GM12865 (cell line): ENCODE measurements at places on chromosomes 3 and 15.

DNA sequence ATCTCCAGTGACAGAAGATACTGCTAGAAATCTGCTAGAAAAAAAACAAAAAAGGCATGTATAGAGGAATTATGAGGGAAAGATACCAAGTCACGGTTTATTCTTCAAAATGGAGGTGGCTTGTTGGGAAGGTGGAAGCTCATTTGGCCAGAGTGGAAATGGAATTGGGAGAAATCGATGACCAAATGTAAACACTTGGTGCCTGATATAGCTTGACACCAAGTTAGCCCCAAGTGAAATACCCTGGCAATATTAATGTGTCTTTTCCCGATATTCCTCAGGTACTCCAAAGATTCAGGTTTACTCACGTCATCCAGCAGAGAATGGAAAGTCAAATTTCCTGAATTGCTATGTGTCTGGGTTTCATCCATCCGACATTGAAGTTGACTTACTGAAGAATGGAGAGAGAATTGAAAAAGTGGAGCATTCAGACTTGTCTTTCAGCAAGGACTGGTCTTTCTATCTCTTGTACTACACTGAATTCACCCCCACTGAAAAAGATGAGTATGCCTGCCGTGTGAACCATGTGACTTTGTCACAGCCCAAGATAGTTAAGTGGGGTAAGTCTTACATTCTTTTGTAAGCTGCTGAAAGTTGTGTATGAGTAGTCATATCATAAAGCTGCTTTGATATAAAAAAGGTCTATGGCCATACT, 4.0 kb downstream of the B2M start:
- DNase-seq = peak; percentile 45

- DNase-seq = no peak
Observed at GRCh38 chr15:66715181-66715624, 13.2 kb downstream of the SMAD6 start.

DNA sequence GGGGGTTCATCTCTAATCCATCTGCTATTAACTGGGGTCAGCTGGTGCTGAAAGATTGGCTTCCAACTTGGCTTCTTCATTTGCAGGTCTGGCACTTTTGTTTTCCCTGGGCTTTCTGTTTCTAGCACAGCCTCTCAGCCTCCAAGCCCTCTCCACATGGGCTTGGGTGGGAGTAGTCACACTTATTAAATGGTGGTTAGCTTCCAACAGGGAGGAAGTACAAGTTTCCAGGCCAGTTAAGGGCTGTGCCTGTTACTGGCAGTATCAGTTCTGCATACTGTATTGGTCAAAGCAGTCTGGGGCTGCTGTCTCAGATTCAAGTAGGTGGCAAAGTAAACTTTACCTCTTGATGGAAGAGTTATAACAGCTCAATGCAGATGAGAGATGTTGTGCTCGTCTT, 627.1 kb upstream of the CCDC54 start:
- DNase-seq = no peak

DNA sequence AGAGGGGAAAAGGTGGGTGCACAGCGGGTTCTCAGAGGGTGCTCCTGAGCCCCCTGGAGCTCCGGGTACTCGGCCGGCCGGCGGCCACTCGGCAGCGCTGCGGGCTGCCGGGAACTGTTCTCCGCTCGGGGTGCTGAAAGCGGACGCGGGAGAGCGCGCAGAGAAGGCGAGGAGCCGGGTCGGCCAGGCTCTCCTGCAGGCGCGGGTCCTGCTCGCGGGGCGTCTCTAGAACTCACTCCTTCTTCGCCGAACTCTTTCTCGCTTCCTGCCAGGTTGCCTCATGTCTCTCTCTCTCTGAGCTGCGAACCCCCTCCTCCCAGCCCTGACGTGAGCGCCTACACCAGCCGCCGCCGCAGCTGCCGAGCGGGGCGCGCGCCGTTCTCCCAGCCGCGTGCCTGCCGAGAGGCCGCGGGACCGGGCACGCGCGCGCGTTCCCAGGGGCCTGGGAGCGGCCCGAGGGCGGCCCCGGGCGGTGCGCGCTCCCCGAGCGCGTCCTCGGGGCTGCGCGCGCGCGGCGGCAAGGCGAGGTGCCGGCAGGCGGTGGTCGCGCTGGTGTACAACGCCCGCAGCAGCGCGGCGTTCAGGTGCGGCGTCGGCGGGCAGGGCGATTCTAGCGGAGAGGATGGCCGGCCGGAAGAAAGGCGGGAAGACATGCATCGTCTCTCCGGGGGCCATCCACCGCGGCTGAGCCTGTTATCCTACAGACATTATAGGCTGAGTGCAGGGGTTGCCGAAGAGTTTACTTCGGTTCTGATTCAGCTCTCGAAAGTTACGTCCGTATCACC, at the start of gene PEX5L:
Gene PEX5L, minus strand, starts transcription at position 267 of the 785 bp plus-strand sequence. CDS start 338 bp downstream, outside the sequence.
- DNase-seq = peak; percentile 70

- no peak for DNase-seq
Observed at GRCh38 chr15:40008061-40008765, 30.8 kb downstream of the SRP14 start.

DNA sequence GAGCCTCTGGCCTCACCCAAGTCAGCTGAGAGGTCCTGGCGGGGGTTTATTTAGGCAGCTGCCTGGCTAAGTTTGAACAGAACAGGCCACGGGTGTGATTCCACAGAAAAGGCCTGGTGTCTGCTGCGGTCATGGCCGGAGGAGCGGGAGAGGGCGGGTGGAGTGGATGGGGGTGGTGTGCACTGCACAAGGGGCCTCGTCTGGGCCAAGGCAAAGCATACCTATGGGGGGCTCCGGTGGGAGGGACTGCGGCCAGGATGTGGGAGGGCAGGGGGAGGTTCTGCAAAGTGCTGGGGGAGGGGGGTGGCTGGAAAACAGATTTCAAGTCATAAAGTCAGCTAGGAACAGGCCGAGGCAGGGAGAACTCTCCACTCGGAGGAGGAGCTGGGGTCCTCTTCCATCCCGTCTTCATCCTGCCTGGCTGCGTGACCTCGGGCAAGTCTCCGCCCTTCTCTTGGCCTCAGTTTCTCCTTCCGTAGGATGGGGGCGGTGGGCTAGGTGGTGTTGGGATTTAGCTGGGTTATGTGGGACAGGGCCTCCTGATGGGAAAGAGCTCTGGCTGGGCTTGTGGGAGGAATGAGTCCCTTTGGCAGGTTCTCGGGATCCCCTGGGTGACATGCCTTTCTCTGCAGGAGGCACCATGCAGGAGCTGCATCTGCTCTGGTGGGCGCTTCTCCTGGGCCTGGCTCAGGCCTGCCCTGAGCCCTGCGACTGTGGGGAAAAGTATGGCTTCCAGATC, 878 bp downstream of the ISLR start:
- no peak for DNase-seq

- DNase-seq = no peak
Observed at GRCh38 chr3:172557515-172558220, 34.4 kb upstream of the TNFSF10 start.

DNA sequence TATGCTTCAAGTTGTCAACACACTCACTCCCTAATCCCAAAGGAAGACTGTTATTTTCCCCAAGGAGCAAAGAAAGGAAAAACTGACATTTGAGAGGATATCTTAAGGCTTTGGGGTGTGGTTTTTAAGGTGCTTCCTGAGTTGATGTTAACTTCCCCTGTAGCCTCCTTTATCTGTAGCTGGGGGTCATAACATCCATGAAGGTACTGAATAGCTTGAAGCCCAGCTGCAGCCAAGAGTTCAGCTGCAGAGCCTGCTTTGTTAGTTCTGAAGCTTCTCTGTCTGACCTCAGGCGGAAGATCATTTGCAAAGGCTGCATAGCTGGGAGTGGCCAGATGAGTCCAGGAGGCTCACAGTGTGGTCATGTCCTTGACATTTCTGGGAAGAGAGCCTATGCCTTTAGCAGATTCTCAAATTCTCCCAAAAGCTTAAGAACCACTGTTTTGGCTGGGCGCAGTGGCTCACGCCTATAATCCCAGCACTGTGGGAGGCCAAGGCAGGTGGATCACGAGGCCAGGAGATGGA, 165.4 kb downstream of the SV2B start:
- no peak for DNase-seq

DNA sequence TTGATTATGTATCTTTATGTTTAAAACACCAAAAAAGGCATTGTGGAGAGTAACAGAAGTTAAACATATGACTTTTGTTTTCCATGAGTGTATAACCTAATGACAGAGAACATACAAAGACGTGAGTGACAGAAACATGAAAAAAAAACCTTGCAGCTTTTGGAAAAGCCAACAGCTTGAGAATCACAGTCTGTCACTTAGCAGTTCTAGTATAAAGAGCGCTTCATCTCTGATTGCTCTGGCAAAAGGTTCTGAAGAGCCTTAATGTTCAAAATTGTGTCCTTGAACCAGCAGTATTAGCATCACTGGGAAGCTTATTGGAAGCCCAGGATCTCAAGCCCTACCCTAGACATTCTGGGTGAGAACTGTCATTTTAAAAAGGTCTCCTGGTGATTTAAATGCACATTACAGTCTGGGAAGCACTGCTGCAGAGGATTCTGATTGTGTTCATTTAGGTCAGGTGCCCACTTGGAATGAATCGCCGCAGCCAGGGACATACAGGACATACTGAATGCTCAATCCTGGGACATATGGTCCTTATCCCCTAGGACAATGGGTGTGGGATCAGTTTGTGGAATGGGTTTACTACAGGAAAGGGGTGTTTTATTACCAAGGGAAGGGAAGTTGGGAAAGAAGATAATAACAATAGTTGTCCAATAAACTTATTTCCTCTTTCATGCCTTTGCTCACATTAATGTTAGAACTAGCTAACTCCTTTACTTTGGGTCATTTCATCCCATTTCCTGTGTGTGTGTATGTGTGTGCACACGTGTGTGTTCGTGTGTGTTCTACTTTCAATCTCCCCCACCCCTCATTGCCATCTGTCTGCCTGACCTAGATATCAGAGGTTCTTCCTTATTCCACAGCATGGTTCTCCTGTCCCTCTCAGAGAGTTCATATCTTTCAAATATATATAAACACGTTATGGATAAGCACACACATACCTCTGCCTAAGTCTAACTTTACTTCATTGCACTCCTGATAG, 55.0 kb downstream of the LRRC49 start:
- no peak for DNase-seq

DNA sequence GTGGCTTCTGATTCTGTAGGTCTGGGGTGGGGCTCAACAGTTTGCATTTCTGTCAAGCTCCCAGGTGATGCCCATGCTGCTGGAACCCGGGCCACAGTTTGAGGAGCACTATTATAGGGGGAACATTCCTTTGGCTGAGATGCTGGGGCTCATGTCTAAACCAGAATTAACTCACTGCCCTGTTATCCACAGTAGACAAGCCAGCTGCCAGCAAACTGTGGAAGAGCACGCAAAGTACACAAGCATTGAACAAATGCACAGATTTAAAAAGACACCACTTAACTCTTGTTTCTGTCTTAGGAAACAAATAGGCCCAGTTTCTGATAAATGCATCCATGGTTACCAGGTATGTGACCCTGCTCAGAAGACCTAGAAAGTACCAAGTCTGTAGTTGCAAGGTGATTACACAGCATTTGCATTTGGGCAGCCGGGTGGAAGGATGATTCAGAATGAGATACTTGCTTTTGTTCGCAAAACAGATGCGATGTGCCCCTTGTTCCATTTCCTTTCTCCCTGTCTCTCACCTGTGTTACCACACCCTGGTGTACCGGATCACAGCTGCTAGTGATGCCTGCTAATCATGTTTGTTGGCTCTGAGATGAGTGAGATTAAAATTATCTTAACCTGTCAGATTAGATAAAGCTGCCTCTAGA, 12.4 kb downstream of the GYG1 start:
- DNase-seq = peak; percentile 79

DNA sequence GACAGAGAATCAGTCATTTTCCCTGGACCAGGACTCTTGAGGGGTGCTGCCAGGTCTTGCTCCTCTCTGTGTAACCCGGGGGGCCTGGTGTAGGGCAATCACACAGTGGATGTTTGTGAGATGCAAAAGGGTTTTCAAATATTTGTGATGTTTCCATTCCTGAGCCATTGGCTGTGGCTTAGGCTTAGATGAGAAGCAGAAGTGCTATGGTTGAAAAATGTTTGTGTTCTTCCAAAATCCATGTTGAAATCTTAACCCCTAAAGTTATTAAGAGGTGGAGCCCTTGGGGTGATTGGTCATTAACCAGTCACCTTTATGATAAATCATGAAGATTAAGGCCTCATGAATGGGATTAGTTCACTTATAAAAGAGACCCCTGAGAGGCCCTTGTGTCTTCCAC, 36.5 kb downstream of the CORO2B start:
- DNase-seq = no peak

- no peak for DNase-seq
Observed at GRCh38 chr3:40333416-40333815, 23.9 kb downstream of the EIF1B start.

DNA sequence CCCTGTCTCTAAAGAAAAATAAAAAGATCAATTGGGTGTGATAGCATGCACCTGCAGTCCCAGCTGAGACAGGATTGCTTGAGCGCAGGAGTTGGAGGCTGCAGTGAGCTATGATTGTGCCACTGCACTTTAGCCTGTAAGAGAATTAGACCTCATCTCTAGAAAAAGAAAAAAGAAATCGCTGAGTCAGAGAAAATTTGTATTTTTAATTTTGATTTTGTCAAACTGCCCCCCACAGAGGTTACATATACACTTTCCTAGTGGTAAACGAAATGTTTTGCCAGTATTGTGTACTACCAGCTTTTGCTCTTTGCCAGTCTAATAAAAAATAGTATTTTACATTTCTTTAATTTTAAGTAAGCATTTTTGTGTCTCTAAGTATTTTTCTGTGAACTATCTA, 5.3 kb upstream of the CRYGS start:
- DNase-seq = no peak

DNA sequence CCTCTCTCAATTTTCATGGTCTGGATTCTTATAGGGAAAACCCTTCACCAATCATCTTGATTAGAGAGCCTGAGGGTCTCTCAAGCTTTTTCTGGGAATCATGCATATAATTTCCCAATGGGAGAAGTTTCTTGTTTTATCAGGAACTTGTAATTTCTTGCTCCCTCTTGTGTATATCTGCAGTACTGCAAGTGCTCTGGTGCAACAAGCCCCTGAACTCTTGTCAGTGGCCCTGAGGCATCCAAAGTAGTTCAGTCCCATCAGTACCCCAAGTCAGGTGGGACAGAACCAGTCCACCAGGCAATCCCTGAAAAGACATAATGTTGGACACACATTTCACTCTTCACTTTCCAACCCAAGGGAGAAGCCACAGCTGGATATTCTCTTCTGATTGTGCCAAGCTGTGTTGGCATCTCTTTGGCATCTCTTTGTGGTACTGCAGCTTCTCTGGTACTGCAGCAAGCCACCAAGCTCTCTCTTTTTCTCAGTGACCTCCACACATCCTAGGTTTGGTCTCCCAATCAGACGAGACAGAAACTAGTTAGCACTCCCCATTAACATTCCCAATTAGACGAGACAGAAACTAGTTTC, 214.5 kb downstream of the ZIC4 start:
- DNase-seq = peak; percentile 69

- DNase-seq = no peak
Observed at GRCh38 chr3:135926664-135927063, 38.9 kb upstream of the PPP2R3A start.

GRCh38 chr3:151539599-151539998, 78.7 kb upstream of the IGSF10 start:
- DNase-seq = no peak
